ENCODE measurements at places on chromosomes 5 and 9.

GRCh38 chr5:1118231-1118698 is 6.4 kb upstream of the SLC12A7 start:
- no peak for DNase-seq

DNA sequence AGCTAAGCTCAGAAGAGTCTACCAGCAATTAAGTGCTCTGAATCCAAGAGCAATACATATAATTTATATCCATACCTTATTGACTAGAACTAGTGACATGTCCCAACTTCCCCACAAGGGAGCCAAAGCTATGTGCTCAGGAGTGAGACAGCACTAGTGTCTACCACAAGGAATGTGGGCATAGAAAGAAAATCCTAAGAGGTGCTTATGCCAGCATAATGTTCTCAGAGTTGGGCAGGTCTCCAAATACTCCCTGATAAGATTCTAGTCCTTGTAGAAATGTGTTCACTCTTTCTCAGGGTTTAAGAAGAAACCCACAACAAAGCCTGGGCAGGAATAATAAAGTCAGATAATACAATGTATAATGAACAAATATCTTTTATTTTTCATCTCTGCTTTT is 275.1 kb downstream of the BRINP1 start:
- DNase-seq = no peak

GRCh38 chr5:143143973-143144372 is 259.5 kb downstream of the NR3C1 start:
- DNase-seq = no peak

DNA sequence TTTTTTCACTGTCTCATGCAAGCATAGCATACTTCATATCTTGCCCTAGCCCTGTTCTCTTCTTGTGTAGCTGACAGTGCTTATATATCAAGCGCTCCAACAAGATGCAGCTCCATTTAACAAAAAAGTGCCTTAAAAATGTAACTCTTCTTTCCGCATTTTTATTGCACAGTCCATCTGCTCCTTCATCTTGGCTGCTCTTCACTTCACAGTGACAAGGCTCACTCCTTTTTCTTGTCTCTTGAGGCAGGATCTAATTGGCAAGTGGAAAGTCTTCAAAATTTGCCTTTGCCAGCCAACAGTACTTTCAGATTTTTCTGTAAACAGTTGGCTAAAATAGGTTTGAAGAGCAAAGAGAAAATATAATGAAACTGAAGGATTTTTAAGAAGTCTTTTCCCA is 161.8 kb downstream of the PBX3 start:
- no peak for DNase-seq
